ENCODE measurements at places on chromosomes 16 and 17. TPM values are rescaled to one million over a fixed set of nuclear protein-coding genes. Genes with fewer than 3 reads are reported as not detected.

ITGAD gene
- not detected for polyA plus RNA-seq

TBC1D3 gene
- not detected for polyA plus RNA-seq

PRR15L gene
- polyA plus RNA-seq, result 30.5 TPM

CACNG5 gene
- polyA plus RNA-seq, result 2.2 TPM

CCL17 gene
- not detected for polyA plus RNA-seq

RAMP2 gene
- polyA plus RNA-seq, result 64.8 TPM

IKZF3 gene
- 0.31 TPM for polyA plus RNA-seq

LRRC75A gene
- 38.0 TPM for polyA plus RNA-seq

Measured in brain (organoid and tissue), 16 donors.